Subcutaneous preadipocyte (primary cell): ENCODE measurements at places on chromosomes 11 and 22. TPM values are rescaled to one million over a fixed set of nuclear protein-coding genes. Genes with fewer than 3 reads are reported as not detected.

The FAM227A gene
- total RNA-seq: 1.4 and 2.2 TPM in 2 replicates

The ACP2 gene
- 26.8 and 31.1 TPM in 2 replicates for total RNA-seq

The TBX1 gene
- total RNA-seq: 7.2 TPM in 1 of 2 replicates, not detected in the other

The TMEM191B gene
- 0.39 and 1.5 TPM in 2 replicates for total RNA-seq
